ENCODE measurements at places on chromosomes 3 and 15.

DNA sequence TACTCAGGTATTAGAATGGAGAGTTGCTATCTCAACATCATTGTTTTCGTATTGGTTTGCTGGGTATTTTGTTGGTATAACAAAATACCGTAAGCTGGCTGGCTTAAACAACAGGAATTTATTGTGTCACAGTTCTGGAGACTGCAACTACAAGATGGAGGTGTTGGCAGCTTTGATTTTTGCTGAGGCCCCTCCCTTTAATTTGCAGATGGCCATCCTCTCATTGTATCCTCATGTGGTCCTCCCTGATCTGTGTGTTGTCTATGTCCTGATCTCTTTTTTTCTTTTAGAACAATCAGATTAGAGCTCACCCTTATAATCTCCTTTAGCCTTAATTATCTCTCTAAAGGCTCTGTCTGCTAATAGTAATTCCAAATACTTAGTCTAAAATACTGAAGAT, 299.8 kb upstream of the GOLIM4 start:
- DNase-seq = no peak

DNA sequence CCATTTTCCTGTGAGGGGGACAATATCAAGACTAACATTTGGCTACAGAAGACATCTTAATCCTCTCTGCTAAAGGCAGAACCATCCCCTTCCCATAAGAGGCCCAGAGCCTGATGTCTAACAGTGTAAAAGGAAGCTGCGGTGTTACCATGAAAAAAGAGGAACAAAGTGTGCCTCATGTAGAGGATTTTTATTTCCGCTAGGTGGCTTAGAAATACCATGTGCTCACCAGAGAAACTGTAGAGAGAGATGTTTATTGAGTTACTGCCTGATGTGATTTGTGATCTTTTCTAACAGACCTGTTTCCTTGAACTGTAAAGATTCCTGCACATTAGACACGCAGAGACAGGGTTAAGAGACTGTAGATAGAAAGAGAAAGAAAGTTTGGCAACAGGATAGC, 22.0 kb downstream of the OR5H15 start:
- peak; percentile 8 for DNase-seq

DNA sequence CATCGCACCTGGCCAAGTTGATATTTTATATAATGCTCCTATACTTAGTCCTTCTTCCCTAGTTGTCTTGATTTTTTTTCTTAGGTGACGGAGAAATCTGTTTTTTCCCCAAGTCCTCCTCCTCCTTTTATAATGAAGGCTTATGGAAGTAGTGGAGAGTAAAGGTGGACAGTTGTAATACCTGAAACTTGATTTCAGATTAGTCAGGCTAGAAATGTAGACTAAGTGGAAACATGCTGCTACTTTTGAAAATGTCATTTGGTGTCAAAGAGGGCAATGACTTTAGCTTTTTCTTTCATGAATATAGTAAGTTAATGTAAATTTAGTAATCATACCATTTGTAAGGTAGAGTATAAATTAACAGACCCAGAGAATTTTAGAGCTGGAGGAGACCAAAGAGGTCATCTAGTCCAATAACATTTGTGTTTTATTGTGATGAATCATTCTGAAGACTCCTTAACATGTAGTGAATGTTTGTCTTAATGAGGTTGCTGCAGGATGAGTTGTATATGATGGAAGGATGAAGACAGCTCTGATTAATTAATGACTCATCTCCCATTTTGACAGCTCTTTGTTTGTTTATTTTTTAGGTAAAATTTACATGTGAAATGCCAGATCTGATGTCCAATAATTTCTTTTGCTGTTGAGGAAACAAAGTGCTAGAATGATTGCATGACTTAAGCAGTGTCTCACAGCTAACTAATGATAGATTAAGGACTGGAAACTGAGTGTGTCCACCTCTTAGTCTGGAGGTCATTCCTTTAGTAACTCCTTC, 8.7 kb downstream of the CTDSPL2 start:
- DNase-seq = no peak

- DNase-seq = no peak
These were observed 340.8 kb downstream of the NAALADL2 start for GRCh38 chr3:175199961-175200360.

GRCh38 chr15:91282486-91282885, 182.4 kb downstream of the SV2B start:
- no peak for DNase-seq

DNA sequence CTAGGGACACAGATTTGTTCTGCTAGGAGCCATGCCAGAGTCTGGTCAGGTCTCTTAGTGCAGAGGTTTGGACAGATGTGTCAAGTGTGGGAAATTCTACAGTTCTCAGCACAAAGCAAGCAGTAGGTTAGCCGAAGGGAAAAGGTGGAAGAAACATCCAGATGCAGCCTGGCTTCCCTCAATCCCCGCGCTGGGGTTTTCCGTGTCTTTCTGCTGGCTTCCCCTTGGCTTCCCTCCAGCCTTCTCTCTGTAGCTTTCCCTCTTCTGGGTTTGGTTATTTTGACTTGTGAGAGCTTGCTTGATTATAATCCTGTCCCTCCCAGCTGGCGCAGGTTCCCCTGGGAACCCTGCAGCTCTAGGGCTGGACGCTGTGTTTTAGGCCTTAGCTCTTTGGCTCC, 4.1 kb downstream of the TF start:
- no peak for DNase-seq

DNA sequence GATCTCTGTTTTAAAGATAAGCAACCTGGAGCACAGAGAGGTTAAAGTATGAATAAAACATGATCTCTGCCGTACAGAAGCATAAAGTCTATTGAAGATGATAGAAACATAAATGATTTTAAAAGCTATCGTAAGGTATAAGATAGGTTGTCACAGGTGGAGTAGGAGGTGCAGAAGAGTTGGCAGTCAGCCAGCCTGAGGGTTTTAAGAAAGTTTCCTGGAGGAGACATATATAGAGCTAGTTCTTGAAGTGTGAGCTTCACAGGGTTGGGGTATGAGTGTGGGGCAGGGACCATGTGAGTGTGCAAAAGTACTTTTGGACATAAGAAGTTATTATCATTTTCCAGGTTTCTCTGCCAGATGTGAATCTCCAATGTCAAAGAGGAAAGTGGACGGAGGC, 3.9 kb upstream of the FGF12 start:
- no peak for DNase-seq

DNA sequence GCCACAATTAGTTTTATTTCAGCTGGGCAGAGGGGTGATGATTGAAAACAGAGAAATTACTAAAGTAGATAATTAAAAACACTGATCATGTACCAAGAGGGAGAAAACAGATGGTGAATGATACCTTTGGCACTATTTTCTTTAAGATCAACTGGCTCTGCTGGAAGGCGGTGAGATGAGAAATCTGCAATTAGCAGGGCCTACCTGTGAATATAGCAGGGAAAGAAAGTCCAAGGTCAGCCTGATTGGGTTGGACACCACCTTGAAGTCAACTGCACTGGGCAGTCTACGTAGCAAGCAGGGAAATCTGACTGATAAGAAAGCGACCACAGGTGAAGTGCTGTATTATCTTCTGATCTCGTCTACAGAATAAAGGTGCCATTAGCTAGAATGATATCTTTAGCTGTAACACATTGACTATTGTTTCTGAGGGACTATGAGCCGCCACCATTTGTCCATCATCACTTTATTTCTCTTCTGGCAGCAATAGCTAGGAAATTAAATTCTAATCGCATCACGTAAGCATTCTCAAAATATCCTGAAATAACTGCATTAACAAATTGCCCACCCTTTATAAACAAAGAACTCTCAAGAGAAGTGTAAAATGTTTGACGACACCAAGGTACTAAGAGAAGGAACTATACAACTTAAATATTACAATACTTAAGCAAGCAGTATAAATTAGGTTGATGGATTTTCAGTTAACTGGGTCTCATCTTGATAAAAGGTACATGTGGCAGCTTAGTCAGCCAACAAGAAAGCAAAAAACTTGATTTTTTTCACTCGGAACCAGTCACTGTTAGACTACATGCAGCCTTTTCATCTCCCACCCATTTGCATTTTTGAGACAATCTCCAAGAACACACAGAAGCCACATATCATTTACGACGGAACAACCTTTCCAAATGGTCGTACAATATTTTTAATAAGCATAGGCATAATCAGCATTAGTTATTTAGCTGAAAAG, 1.3 kb downstream of the NEDD4 start:
- DNase-seq = no peak

GRCh38 chr3:119628816-119629445, 31.2 kb downstream of the PLA1A start:
- DNase-seq = no peak

DNA sequence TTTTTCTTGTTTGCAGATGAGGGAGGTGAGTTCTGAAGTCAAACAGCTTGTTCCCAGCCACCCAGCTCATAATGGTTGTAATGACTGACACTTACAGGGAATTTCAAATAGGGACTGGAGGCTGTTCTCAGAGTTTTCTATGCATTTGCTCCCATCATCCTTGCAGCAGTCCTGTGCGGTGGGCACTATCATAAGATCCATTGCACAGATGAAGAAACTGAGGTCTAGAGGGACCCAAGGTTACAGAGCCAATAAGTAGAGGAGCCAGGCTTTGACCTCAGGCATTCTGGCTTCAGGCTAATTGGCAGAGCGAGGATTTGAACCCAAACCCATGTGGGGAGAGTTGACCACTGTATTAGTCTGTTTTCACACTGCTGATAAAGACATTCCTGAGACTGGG, 32.4 kb downstream of the FAH start:
- DNase-seq = no peak

GRCh38 chr3:151976211-151977050, 103.0 kb downstream of the SUCNR1 start:
- no peak for DNase-seq

DNA sequence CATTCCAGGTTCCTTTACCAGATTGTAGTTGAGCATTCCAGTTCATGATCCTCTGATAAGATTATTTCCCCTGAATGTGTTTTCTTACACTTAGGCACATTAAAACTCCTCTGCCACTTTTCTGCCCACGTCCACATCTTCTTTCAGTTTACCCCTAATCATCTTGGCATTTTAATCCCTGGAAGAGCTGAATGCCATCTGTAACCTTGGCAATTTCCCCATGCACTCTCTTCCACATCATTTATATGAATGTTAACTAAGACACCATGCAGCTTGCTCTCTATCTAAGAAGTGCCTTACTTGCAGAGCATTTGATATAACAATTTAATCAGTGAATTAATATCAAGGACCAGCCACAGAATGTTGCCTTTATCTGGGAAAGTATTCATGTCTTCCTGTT, 25.8 kb downstream of the TIMP4 start:
- DNase-seq = no peak

DNA sequence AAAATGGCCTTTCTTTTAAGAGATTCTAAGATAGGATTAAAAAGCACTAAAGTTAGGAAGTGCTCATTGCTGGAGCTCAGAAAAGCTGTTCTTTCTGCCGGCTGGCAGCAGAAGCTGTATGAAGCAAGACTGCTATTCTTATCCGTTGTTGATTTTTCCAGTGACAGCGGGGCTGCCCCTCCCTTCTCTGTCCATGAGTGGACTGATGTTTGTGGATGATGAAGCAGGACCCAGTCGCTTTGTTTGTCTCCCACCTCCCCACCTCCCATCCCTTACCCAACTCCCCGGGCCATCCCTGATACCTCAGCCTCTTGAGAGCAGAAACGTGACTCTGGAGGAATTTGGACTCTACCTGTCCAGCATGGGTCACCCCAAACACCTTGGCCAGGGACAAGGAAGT, 10.3 kb upstream of the MUSTN1 start:
- DNase-seq = no peak

DNA sequence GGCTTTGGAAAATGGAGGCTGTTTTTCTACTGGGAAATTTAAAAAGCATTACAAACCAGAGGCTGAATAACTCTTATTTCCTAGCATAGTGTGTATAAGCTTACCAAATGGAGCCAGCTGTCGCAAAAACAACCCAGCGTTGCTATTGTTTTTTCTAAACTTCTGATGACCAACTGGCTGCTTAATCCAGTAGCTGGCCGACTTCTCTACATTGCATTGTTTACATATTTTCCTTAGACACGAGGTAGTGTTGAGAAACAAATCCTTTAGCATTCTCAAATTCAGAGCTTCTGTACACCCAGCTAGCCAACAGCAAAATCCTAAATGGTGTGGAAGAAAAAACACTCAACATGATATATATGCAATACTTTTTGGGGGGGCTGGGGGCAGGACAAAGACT, 161.0 kb upstream of the ADAMTS9 start:
- no peak for DNase-seq

DNA sequence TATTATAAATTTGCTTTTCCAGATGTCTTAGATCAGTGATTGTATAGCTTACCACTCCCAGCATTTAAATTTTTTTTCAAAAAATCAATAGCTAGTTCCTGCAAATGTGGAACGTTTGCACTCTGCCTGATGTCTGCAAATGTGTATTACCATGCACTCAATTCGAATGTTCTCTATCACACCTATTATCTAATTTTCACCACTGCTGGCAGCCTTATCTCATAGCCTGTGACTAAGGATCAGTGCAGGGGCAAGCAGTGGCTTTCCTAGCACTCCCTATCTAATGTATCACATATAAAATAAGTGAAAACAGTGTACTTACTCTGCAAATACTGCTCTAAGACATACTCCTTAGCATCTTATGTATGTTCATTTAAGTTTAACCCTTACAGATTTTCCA, 196.3 kb upstream of the PLSCR5 start:
- no peak for DNase-seq

GRCh38 chr3:119631516-119631915, 28.9 kb downstream of the POPDC2 start:
- DNase-seq = no peak

Measured in SIG-M5 (cell line).